ENCODE measurements at places on chromosomes 1 and 21.

DNA sequence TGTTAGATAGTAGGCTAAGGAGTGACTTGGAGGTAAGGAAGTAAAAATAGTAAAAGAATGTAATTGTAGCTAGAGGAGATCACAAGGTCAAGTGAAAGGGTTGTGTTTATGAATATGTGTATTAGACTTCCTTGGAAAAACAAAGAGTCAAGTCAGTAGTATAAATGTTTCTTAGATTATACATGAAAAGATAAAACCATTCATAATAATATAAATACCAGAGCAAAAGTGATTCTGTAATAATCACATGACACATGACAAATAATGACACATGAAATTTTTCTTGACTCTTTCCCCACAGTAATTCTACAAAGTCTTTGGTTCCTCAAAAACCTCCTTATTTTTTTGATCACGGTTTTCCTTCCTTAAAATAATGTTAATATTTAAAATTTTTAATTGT, 56.4 kb downstream of the IVNS1ABP start:
- no peak for DNase-seq

DNA sequence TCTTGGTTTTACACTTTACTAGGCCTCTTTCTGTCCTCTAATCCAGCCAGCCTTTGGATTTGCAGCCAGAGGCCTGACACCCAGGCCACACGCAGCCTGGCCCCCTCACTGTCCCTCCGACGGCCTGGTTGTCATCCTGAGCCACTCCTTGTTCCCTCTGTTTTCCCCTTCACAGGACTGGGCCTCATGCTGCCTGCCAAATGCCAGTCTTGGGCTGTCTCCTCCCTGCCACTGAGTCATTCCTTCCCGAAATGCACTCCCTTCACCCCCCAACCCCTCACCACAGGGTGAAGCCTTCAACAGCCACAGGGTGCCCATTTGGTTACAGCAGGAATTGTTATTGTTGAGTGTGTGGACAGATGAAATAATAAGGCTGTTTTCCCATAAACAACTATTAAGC, 21.3 kb downstream of the ACOT11 start:
- DNase-seq: no peak

GRCh38 chr1:115655306-115655663, 13.5 kb downstream of the VANGL1 start:
- no peak for DNase-seq

DNA sequence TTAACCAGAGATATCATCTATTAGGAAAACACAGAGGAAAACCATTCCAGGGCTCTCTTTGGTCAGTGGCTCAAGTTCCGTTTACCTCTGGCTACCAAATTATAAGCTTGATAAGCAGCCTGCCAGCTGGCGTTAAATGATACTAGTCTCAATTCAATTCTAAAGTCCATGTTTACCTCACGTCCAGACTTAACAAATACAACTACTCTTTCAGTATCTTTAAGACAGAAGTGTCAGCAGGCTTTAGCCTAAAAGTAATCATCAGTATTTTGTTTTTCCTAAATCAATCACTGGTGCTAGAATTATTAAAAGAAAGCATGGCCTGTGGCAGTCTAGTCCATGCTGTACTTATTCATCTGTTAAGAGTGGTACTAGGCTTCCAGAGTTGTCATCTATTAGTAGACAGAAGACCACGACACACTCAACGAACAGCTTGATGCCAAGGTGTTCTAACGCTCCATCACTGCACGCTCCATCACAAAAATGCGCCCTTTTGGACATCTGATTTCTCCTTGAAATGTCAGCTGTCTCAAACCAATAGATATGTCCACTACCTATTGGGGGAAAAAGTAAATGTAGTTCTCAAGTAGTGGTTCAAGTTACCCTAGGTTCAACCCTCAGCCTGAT, 1.5 kb downstream of the IVNS1ABP start:
- no peak for DNase-seq

DNA sequence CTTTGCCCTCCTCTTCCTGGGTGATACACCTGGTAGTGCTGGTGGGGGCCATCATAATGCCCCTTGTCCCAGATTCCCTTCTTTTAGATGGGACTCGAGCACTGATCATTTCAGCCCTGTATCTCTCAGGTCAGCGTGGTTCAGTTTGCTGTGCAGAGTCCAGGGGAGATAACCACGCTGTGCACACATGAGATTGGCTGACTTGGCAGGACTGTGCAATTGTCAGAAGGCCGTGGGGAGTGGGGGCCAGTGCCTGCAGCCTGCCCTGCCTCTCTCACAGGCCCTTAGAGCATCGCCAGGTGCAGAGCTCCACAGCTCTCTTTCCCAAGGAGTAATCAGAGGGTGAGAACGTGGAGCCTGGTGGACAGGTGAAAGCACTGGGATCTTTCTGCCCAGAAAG, 15.2 kb downstream of the EPHX1 start:
- no peak for DNase-seq

- no peak for DNase-seq
Observed at GRCh38 chr1:56355422-56355821, 223.9 kb downstream of the PLPP3 start.

- DNase-seq: no peak
Observed at GRCh38 chr1:41442697-41443251, 41.7 kb downstream of the EDN2 start.

- no peak for DNase-seq
Observed at GRCh38 chr1:18960409-18960808, 3.9 kb upstream of the IFFO2 start.

DNA sequence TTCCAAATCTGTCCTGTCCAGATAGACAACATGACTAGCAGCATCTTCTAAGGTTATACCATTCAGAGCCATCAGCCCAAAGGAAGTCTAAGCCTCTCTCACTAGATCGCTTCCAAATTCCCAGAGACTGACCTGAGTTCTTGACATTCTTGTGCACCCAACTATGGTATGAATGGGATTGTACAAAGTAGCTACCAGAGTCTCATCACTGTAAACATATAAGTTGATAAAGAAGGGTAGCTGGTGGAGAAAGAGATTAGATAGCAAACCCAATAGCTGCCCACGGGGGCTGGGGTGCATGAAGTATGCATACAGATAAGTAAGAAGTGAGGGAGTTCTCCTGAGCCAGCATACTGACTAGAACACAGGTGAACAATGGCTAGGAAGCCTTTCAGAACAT, 180.0 kb downstream of the PLPP3 start:
- no peak for DNase-seq

- no peak for DNase-seq
Observed at GRCh38 chr1:57329001-57329527, 94.8 kb downstream of the DAB1 start.

- no peak for DNase-seq
Observed at GRCh38 chr1:204107892-204108291, 35.0 kb downstream of the SOX13 start.

- DNase-seq: no peak
Observed at GRCh38 chr1:244957525-244957924, 93.2 kb upstream of the HNRNPU start.

DNA sequence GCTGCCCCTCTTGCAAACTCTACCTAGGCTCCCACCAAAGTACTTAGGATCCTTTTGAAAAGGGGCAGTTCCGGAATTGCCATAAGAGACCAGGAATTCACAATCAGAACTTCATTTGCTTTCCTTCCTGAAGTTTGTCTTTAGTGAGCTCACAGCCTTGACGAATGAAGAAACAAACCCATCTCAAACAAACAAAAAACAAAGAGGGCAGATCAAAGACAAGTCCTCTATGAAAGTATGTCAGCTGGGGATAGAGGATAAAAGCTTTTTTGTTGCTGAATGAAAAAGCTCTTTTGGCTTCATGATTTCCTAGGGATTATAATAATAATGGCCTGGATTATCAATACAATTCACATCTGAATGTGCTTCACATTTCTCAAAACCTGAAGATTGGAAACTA, 357.9 kb upstream of the DUSP10 start:
- no peak for DNase-seq

GRCh38 chr1:172724232-172724631, 65.3 kb downstream of the FASLG start:
- DNase-seq: no peak

DNA sequence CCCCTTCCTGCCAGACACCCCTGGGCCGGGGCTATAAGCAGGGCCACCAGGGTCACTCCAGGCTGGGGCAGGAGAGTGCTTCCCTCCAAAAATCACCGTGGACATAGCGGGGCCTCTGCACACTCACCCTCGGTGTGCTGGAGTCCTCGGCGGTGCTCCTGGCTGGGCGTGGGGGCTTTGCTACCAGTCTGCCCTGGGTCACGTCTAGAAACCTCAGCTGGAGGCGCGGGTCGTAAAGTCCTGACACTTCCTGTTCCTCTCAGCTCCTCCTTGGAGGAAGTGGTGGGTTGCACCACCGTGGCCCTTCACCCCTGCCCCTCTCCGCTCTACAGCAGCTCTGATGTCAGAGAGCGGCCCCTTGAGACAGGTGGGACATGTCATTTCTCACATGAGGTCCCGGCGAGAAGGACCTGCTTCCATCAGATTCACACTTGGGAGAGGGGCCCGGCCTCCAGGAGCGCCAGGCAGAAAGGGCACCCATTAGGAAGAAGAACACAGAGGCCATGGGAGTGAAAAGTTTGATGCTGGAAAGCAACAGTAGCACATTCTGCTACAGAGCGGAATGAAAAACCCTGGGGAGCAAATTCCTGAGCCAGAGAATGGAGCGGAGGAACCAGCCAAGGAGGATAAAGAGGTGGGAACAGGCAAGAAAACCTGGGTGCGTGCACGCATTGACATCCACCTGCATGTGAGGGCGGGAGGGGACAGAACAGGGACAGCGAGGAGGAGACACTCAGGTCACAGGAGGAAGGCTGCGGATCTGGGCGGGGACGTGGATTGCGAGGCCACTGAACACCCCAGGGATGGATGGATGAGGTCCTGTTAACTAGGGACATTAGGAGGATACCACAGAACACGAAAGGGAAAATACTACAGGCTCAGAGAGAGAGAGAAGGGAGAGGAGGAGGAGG, at the start of gene ITGB2:
TSS of gene ITGB2 (minus strand) at position 206 of the 911 bp plus-strand sequence. CDS start 10,117 bp downstream, outside the sequence.
- DNase-seq: no peak

- DNase-seq: no peak
Observed at GRCh38 chr1:80542231-80542630, 1258.5 kb upstream of the ADGRL2 start.

GRCh38 chr1:211965108-211965805, 70.1 kb downstream of the INTS7 start:
- no peak for DNase-seq

GRCh38 chr1:213094446-213094845, 43.4 kb downstream of the RPS6KC1 start:
- no peak for DNase-seq

DNA sequence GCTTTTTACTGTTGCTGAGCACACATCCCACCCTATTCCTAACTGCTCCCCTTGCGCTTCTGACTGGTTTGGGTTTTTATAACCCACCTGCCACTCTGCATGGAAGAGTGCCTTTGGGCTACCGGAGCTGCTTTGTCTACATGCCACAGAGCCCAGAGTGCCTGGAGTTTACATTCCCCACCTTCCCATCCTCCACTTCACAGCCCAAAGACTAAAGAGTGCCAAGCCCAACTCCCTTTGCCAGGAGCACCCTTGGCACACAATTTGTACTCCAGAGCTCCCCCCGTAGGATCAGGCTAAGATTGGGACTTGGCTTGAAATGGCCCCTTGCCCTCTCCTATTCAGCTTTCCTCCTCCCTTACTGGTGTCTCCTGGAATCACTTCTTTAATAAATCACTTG, 63.3 kb downstream of the LHX9 start:
- no peak for DNase-seq

DNA sequence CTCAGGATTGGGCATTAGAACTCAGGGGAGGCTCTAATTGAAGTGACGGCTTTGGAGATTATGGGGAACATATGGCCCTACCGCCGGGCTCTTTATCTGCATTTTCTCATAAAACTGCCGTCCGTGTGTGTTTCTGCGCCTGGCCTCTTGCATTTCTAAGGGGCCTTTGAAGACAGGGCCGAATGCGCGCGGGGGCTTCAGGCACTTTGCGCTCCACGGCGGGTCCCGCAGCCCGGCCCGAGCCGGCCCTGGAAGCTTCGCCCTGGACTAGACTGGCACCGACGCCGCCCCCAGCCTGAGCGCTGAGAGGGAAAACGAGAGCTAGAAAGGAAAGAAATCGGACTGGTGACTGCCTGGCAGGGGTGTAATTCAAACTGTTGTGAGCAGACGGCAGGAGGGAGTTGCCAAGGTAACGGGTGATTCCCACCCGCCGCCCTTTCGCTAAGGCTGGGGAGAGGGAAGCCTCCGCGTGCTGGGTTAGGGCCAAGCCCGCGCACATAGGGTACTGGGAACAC, 120.7 kb downstream of the LMX1A start:
- no peak for DNase-seq

GRCh38 chr1:154712166-154712810, 104.3 kb upstream of the ADAR start:
- DNase-seq: no peak

- DNase-seq: peak; percentile 74
Observed at GRCh38 chr1:116806245-116806644, 52.0 kb downstream of the CD2 start.

GRCh38 chr1:21875621-21876063, 61.5 kb downstream of the HSPG2 start:
- DNase-seq: no peak

GRCh38 chr1:156848461-156849150, 10.3 kb downstream of the INSRR start:
- peak; percentile 61 for DNase-seq

GRCh38 chr1:2303016-2303775, 75.1 kb downstream of the SKI start:
- no peak for DNase-seq

- no peak for DNase-seq
Observed at GRCh38 chr1:106722466-106722865, 334.0 kb upstream of the PRMT6 start.

GRCh38 chr1:66050123-66050522, 257.4 kb downstream of the PDE4B start:
- DNase-seq: no peak

DNA sequence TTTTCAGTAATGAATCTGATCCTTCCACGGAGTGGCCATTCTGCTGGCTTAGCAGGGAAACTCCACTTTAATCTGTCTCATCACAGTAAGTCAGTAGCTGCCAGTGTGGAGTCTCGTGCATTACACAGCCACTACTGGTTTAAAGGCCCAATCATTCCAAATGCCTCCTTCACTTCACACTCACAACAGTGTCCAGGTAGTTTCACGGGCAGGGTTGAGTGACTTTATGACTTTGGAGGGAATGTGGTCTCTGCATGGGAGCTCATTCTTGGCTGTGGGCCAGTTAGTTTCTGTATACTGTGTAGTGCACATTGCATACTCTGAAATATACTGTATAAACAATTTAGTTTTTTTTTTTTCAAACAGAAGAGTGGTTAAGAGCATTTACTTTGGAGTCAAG, 34.6 kb upstream of the C1orf87 start:
- no peak for DNase-seq

Data from stimulated activated CD4-positive, alpha-beta T cell treated with anti-CD3 and anti-CD28 coated beads, Interleukin-2, amount 100 ng/mL, for 48 hours (primary cell).